GM06990 (cell line): ENCODE measurements at places on chromosomes 1 and 21.

GRCh38 chr1:6770751-6771440 is 14.4 kb upstream of the CAMTA1 start:
- no peak for DNase-seq

DNA sequence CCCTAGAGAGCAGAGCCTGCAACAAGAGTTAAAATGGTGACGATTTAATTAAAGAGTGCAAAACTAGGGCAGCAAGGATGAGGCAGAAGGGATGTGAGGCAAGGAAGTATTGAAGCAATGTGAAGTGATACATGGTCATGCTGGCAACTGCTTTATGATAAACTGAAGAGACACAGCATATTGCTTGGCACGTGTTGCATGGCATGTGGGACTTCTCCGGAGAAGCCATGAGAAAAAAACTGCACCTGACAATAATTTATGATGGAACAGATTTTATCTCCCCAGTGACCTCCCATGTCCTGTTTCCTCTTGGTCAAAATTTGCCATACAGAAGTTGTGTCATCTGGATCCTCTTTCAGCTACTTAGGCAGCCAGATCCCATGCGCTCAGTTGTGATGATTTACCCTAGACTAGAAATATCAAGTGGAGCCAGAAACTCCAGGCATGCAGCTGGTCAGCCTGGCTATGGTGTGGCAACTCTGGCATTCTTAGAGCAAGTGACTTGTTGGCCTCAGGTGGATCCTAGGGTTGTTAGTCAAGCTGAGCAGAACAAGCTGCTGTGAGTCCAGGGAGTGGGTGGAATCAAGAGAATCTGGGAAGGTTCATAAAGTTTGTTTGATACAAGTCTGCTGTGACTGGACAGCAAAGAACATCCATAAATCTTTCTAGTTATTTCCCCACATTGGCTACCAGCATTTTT is 611.4 kb upstream of the USP24 start:
- no peak for DNase-seq

GRCh38 chr1:184160236-184160635 is 108.7 kb downstream of the TSEN15 start:
- peak; percentile 76 for DNase-seq

DNA sequence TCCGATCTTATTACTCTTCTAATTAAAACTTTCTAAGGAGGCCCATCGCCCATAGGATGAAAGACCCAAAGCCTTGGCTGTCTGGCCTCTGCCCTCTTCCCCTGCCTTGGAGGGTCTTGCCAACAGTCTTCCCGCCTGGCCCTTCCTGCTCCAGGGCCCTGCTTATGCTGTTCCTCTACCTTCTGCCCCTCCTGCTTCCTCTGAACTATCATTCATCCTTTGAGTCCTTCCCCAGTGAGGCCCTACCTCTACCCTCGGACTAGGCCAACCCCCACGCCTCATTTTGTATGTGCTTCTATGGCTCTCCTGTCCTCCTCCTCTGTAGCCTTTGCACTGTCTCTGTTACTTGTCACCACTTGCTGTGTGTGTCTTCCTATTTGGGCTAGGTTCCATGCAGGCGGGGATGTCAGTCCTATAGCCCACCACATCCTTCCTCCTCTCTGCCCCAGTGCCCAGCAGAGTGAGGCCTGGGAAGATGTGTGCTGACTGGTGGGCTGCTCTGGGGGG is 5.4 kb downstream of the RUSC1 start:
- no peak for DNase-seq

DNA sequence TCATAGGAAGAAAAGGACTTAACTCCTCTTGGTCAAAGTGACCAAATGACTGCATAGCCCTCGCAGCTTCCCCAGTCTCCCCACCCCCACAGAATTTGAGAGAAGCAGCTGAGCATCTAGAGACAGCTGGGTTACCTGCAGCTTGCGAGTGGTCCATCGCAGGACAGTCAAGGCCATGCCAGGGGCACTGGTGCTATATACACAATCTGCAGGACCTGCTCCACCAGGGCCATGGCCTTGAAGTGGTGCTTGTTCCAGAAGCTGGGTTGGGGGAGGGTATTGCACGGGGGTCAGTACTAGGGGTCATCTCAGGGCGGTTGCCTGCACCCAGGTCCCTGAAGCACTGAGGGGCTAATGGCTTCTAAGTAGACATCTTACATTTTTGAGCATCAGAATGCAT is 10.4 kb downstream of the MRTO4 start:
- DNase-seq, result no peak
